ENCODE measurements at places on chromosomes 4 and X.

DNA sequence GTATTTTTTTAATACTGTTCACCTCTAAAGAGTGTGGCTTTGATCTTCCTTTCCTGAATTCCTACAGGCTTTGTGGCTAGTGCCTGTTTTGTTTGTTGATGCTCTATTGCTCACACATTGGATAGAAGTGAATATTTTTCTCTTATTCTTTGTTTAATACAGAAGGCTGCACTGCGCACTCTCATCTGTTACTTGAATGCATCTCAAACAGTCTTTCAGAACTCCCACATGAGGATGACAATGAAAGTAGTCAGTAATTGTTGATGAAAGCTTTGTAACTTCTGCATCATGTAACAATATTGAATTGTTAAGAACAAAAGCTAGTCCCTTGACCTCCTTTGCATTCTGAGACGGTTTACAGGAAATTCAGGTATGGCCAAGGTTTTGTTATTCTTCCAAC lies 29.1 kb upstream of the GALNT7 start:
- DNase-seq: no peak

DNA sequence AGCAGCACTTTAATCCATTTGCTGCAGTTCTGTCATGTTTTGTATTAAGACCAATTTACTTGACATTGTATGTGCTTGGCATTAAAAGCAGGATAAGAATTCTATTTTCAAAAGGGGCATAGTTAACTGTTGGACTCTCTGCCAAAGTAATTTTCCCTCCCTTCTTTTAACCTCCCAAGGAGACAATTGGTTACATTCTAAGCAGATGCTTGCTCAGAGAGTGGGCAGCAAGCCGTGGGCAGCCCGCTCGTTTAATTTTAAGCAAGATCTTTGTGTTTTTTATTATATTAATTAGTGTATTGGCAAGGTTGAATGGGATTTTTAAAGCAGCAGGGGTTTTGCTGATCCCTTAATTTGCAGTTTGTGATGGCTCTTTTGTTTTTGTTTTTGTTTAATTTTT lies 37.1 kb upstream of the KLHL8 start:
- no peak for DNase-seq

GRCh38 chrX:104335756-104336155 lies 81.0 kb upstream of the ESX1 start:
- no peak for DNase-seq

DNA sequence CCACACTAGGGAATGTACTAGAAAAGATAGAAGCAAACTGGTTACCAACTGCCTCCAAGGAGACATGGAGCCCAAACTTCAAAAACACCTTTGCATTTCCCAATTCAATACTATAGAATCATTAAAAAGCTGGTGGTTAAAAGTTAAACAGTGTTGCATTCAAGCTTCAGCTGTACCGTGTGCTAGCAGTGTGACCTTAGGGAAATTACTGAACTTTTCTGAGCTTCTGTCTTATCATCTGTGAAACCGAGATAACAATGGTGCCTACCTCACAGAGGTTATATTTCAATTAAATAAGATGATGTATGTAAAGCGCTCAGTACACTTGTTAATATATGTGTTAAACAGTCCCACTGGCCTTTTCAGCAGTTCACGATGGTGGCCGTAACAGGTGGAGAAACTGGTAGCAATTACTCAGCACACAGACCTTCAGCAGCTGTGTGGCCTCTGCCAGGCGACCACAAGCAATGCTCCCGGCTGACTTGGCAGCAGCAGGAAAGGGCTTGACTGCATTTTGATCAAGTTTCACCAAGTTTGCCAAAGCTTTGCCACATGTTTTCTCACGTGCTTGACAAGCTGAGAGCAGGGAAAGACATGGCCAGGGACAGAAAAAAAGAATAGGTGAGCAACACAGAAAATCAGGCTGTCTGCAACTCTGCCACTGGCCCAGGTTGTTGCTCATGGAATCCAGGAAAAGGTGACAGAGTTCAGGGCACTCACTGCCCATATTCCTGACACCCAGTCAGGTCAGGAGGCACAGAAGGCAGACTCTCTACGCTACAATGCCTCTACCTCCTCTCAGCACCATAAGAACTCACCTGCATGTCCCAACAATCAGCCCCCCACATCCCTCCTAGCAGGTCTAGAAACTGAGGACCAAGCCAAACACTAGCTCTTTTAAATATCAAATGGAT lies 72.1 kb downstream of the PARM1 start:
- DNase-seq: no peak

GRCh38 chrX:153411255-153411987 lies at the start of gene ZFP92:
Gene ZFP92 (plus strand): TSS chrX:153411472. CDS start chrX:153418323, 6,851 bp downstream.
- no peak for DNase-seq

DNA sequence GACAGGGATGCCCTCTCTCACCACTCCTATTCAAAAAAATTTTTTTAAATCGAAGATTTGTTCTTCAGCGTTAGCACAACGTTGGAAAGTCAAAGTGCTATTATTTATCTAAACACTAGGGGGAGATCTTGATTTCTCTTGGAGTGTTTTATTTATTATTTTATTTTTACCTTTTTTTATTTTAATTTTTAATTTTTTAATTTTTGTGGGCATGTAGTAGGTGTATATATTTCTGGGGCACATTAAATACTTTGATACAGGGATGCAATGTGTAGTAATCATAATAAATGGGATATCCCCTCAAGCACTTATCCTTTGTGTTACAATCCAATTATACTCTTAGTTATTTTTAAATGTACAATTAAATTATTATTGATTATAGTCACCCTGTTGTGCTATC lies 37.4 kb upstream of the SLC10A4 start:
- no peak for DNase-seq
